ENCODE measurements at places on chromosomes 6 and 20.

GRCh38 chr20:44552050-44552449 is 30.2 kb upstream of the SERINC3 start:
- no peak for DNase-seq

DNA sequence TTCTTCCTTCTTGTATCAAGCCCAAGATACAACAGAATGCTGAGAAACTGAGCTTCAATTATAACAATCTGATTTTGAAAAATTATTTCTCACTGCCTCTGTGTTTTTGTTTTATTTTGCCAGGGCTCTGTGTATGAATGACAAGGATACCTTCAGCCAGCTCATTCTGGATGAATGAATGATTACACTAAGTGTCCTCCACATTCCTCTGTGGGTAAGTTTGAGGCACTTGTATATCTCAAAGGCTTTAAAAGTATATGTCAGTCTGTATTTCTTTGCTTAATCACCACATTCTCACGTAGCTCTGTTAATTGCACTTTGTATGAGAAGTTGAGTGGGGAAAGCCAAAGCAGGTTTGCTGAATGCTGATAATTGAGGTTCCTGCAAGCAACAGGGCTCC is 95.1 kb downstream of the TIAM2 start:
- no peak for DNase-seq

DNA sequence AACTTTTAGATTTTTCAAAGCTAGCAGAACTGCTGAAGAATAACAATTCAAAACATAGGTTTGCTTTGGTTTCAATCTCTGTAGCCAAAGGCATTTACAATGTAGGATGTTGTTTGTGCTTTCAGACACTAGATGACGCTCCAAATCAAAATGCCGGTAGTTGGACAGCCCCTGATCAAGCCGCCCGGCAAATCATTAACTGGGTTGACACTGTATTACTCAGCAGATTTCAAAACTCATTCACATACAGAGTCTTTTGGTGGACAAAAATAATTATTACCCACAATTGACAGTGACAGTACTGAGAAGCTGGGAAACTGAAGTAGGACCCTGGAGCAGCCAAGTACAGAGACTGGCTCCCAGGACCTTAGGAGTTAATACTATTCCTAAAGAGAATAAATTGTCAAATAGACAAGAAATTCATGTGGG is 21.3 kb upstream of the HFE start:
- DNase-seq: peak; percentile 91

DNA sequence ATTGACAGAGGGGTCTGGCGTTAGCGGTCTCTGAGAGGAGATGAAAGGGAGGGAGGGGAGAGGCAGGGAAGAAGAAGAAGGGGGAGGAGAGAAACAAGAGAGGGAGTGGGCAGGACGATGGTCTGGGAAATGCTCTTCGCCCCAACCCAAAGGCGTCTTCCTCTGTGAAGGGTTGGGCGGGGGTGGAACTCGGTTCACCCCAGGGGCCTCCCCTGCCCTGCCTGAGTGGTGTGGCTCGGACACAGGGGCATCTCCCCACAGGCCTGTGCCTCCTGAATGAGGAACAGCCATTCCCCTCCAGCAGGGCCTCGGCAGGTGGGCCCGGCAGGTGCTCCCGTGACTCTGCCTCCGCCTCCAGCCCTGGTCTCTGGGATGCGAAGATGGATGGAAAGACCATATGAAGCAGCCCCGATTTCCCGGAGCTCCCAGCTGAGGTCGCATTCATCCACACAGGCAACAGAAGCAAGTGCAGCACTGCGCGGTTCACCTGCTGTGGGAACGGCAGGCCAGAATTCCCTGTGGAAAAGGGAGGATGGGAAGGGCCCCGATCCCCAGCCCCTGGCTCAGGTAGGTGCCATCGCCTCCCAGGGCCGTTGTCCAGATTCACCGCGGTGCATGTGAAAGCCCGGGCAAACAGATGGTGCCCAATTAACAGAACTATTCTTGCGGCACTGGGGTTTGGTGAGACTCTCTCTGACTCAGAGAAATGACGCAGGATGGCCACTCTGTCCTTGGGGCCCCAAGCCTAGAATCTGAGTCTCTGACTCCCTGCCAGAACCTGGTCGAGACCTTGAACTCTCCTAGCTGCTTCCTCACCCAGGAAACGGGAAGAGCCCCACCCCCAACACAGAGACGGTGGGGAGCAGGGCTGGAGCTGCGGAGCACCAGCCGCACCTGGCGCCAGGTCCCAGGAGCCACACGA is 29.4 kb upstream of the RPS6KA2 start:
- DNase-seq: no peak

GRCh38 chr6:52417675-52418111 is 2.4 kb upstream of the EFHC1 start:
- DNase-seq: peak; percentile 57

DNA sequence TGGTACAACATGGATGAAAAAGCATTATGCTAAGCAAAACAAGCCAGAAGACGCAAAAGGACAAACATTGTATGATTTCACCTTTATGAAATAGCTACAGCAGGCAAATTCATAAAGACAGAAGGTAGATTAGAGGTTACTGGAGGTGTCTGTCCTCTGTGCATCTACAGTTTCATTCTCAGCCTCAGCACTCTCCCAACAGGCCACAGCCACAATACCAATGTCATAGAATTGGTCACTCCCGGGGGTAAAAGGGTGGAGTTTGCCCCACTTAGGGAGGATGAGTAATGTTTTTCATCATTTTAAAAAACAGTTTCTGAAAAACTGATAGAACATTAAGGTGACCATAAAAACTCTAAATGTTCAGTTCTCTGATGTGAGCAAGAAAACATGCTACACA is 17.2 kb upstream of the TMX4 start:
- DNase-seq: no peak

DNA sequence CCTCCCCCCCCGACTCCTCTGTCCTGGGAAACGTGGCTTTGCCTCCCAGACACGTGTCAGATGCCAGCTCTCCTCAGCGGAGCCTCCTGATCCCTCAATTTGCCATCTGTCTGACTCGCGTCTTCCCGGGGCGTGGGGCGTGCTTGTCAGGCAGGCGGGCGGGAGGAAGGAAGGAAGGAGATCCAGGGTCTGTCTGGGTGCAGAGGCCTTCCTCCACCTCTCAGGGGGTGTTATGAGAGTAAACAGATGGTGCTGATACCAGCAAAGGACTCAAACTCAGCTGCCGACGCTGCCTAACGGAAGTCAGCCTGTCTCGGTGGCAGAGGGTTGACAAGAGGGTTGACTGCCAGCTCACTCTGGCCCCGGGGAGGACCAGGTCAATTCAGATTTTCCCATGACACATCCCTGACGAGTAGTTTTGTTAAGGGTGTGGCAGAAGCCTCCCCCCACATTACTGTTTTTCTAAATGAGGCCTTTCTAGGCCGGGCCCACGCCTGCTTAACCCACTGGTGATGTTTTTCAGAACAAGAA is 17.0 kb downstream of the UQCC2 start:
- DNase-seq: peak; percentile 24

GRCh38 chr6:5378331-5378730 is 117.0 kb downstream of the FARS2 start:
- no peak for DNase-seq

GRCh38 chr6:97524811-97525210 is 241.8 kb upstream of the MMS22L start:
- DNase-seq: no peak

DNA sequence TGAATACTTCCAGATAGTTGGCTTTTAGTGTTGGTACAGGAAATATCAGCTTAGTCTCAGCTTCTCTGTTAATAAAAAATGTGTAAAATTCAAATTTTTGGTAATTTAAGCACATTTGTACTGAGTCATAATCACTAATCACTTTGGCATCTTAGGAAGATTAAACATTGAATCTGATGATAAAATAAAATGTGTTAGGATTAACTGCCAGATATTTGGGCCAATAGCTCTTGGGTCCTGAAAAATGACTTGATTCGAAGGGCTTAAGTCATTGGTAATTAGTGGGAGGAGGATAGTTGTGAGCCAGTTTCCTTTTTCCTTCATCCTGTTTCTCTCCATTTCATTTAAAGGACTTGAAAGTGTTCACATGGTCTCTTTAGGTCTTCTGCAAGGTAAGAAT is 426.1 kb downstream of the RFPL4B start:
- DNase-seq: no peak

DNA sequence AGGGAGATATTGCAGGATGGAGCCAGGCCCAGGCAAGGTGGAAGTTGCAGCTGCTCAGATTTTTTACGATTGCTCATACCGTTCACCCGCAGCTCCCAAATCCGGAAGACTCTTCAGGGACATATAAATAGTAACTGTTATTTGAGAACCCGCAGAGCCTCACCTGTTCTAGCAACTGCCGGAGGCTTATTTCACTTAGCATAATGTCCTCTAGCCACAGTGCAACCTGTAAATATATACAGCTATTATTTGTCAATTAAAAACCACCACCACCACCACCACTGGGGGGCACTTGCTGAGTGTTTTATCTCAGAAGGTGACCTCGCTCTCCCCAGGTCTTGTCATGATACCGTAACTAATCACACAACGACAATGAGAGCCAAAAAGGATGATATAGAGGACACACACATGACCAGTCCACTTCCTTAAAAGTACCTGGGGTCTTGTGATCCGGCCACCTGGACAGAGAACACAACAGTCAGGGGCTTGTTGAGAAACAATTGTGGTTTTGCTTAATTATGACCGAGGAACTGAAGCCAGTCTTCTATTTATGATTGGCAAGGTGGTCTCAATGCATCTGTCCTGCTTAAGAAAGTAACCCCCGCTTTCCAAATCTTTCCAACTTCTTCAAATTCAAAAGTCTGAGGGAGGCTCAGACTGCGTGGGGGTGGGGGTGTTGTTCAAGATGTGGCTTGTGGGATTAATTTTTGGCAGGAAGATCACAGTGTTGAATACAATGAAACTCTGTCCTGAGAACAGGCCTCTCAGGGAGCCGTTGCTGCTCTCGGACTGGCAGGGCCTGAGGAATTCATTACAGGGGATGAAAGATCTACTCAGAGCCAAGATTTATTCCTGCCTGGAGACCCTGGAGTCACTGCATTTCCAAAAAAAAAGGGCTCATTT is 107.7 kb upstream of the PRND start:
- DNase-seq: peak; percentile 57
